ENCODE measurements at places on chromosomes 2 and 18.

- no peak for DNase-seq
Observed at GRCh38 chr2:117936871-117937428, 76.9 kb downstream of the CCDC93 start.

DNA sequence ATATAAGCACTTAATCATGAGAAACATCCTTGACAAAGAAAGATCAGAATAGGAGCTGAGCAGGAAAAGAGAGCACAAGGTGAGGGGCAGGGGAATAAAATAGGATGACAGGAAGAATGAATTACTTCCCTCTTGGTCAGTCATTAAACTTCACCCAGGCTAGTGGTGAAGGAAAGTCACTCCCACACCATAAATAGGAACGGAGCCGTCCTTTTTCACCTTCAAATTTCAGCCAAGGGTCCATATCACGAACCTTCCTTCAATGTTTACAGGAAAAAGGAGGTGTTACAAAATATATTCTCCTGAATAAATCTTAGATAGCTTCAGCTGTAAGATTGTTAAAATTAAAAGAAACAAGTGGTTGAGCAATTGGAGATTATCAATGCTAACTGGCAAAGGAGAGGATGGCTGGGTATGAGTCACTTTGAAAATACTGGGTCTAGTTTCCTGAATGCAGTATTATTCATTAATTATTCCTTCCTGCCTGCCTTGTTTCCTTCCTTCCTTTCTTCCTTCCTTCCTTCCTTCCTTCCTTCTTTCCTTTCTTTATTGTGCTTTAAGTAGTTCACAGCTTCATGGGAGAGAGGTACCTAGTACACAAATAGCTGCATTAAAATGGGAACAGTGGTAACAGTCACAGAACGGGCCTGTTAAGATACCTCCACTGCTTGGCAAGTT is 292.3 kb upstream of the ID2 start:
- no peak for DNase-seq

DNA sequence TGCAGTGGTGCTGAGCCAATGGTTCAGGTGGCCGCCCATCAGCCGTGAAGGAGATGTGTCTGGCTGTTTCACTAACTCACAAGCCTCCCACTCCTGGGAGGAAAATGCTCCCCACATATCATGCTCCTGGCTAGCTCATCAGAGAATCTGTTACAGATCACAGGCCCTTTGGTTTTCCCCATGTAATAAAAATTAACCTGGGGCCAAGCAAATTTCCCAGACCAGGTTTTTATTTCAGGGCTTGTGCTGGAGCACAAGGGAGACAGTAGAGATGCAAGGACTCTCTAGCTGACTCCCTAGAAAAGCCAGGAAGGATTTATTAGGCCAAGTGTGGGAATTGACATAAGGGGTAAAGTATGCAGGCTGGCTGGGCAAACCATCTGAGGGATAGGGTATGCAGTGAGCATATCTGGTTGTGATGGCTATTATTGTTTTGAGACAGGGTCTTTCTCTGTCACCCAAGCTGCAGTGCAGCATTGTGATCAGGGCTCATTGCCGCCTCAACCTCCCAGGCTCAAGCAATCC is 40.6 kb upstream of the CCBE1 start:
- DNase-seq = no peak

- no peak for DNase-seq
Observed at GRCh38 chr2:177289824-177290628, 25.5 kb upstream of the NFE2L2 start.

DNA sequence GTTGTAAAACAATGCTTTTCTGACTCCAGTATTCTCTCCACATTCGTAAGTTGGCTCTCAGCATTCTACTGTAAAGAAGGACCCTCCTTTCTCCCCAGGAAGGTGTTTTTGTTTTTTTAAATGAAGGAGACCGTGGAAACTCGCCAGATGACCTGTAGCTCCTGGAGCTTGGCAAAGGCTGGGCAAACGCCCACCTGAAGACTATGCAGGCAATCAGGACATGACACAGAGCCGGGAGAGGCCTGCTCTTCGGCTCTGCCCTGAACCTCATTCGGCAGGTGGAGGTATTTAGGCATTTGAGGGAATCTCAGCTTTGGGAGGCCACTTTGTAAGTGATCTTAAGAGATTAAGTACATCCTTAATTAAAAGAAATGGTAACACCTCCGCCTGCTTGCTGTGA is 17.4 kb downstream of the CASP10 start:
- no peak for DNase-seq

- DNase-seq = no peak
Observed at GRCh38 chr2:189526241-189526640, 54.3 kb downstream of the SLC40A1 start.

- DNase-seq = no peak
Observed at GRCh38 chr2:23390152-23390551, 5.2 kb downstream of the KLHL29 start.

DNA sequence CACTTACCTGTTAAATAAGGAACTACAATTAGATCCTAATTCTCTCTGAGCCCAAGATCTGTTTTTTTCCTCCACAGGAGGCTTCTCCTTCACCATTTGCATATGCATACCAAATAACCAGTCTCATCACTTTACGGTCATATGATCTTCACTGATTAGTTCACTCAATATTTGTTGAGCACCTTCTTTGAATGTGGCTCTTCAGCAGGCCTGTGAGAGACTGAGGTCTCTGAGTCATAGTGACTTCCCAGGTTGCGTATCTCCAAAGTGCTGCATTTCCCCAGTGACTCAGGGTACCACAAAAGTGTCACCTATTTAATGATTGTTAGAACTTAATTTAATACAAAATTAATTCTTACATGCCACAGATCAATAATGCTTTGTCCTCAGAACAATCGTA is 108.8 kb upstream of the TRIB2 start:
- no peak for DNase-seq

DNA sequence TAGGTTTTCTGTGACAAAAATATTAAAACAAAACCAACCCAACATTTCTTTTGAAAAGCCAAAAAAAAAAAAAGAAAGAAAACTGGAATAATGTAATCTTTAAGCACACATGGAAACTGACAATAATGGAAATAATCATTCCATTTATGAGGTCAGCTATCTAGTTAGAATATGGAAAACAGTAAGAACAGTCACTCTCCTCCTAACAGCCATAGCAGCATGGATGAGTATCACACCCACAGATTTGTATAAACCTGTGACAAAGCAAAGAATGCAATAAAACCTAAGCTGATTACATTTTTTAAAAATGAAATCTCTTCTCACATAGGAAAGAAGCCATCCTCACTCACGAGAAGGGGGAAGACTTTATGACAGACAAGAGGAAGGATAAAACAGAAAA is 437.8 kb downstream of the NYAP2 start:
- DNase-seq = no peak

- no peak for DNase-seq
Observed at GRCh38 chr2:74939919-74940812, 18.3 kb upstream of the POLE4 start.

GRCh38 chr2:209687323-209687969 is 84.2 kb upstream of the UNC80 start:
- peak; percentile 55 for DNase-seq

GRCh38 chr2:143058851-143059250 is 70.4 kb upstream of the ARHGAP15 start:
- peak; percentile 95 for DNase-seq

- no peak for DNase-seq
Observed at GRCh38 chr2:8531481-8531880, 150.4 kb upstream of the ID2 start.

DNA sequence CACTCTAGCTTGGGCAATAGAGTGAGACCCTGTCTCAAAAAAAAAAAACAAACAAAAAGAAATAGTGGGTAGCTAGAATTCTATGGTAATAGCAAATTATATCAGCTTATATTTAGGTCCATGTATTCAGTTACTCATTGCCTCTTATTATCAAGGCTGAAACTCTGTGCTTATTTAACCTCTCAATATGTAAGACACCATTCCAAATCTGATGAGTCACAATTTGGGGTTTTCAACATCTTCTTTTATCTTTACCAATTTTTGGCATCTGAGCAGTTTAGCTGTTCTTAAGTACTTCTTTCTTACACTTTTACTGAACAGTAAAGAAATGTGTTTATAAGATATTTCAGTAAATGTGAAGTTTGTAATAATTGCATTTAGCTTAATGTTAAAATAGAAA is 69.3 kb downstream of the TTC27 start:
- peak; percentile 70 for DNase-seq

GRCh38 chr18:9989481-9989880 is 75.7 kb downstream of the VAPA start:
- DNase-seq = no peak

DNA sequence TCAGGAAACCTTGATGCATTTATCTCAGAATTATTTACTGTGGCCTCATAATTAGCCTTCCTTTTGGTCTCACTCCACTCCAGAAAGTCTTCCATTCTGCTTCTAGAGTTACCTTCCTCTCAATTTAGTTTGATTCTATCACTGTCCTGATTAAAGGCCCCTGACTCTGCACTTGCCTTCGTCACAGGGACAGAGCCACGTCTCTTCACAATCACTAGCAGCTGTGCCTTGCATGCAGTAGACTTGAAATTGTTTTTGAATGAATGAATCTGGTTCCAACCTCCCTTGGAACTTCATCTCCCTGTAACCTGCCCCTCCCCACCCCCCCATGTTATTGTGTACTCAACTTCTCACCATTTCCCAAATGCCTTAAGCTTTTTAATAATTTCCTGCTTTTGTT is 52.4 kb downstream of the OSBPL6 start:
- no peak for DNase-seq

DNA sequence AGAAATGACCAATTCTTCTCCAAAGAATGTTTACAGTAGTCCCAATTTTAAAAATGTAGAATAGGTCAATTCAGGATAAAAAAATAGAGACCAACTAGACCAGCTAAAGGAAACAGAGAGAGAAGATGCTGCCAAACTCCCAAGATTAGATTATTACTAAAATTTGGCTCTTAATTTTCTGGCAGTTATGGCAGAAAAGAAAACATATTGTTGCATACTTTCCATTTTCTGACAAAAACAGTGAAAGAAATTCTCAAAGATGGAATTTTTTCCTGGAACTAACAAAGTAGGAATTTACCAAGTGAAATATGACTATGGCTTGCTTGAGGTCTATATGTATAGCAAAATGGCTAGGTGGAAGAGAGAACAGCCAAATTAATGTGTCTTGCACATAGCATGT is 138.3 kb upstream of the STK17B start:
- DNase-seq = peak; percentile 47

DNA sequence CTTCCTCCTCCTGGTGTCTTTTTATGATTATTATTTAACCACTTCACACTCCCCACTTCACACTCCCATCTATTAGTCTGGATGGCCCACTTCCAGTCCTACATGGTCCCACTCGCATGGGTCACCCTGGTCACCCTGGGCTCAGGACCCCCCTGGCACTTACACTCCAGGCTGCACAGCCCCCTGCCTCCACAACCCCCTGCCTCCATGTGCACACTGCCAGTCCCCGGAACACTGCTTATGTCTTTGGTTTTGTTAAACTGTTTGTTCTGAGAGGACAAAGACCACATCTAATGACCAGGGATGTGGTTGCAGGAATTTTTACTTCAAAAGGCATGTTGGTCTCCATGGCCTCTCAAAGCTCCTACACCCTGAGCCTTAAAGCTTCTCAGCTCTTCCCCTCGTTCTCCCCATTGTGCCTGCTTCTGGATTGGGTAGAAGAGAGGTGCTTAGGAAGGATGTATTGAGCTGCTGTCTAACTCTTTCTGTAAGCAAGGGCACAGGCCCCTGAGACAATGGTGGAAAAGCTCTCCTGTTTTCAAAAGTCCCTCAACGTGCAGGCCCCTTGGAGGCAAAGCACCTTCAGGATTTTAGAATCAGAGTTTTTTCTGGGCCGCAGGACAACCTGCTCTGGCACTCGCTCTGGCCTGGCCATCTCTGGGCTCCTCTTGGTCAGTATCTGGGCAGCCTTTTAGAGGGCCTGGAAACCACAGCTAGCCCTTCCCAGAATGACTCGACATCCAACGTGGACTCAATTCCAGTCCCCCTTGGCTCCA is 150.0 kb upstream of the HAAO start:
- no peak for DNase-seq

GRCh38 chr18:11081009-11081532 is 68.3 kb downstream of the PIEZO2 start:
- DNase-seq = no peak

DNA sequence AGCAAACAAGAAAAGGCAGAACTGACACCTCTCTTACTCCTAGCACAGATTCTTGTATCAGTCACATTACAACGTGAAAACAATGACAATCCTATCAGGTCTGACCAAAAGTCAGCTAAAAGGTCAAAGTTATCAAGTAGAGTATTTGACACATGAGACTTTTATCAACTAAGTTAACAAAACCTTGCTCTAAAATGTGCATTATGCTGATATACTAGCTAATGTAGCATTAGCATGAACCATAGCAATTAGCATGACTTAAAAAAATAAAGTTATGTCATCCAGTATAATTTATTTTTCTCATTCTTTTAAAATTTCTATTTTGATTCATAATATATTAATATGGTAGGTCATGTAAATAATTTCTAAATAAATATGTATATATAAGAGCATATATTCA is 41.4 kb upstream of the TTC32 start:
- no peak for DNase-seq

- DNase-seq = no peak
Observed at GRCh38 chr2:181848261-181848886, 43.2 kb upstream of the ITPRID2 start.

- DNase-seq = peak; percentile 2
Observed at GRCh38 chr18:42045346-42045745, 90.3 kb downstream of the PIK3C3 start.
